Pancreas (tissue), 10 donors: ENCODE measurements at places on chromosomes 11 and 22.

DNA sequence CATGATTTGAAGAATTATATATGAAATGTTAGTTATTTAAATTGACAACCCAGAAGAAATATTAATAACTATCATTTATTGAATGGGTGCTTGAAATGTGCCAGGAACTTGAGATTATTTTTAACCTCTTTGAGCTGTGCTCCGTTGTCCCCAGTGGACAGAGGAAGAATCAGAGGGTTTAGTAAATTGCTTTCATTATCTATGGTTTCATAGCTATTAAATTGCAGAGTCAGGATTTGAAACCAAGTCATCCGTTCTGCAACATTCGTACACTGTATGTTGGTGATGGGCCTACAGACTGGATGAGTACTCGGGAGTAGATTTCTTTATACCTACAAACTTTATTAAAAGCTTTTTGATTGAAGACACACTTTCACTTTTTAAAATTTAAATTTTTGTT lies 4.9 kb downstream of the HSD17B12 start:
- peaks cover 4% of the 10 kb centered on the region for H3K4me1 ChIP-seq
- no peaks in the 10 kb centered on the region for H3K36me3 ChIP-seq
- DNase-seq: no peak
- no peak overlapping the region for H3K4me3 ChIP-seq

DNA sequence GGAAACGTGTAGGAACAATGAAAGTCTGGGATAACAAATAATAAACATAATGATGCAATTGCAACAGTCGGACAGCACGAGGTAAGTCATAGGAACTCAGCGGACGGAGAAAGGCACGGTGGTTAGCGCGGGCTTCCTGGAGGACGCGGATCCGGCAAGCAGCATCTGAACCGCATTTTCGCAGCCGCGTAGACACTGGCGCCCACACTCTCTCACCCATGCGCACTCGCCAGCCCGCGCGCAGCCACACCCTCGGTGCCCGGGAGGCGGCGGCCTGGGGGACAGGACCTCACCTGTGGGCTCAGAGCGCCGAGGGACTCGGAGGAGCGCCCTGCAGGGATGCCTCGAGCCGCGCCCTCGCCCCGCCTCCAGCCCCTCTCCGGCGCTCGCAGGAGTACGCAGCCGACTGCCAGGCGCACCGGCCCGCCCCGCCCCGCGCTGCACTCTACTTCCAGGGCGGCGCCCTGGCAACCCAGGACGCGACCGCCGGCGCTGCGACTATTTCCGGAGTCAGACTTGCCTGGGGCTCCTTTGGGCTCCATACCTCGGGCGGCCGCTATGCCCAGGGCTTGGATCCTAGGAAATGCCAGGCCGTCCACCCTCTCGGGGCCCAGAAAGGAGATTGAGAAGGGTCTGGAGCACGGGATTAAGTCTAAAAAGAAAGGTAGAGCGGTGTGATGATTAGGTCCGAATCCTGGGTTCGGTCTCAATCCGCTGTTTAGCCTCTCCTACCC lies at the start of gene TTLL1:
Gene TTLL1, minus strand, starts transcription at position 408 of the 734 bp plus-strand sequence. CDS start 13,805 bp downstream, outside the sequence.
- peaks cover 6% of the 10 kb centered on the region for H3K4me1 ChIP-seq
- no peaks in the 10 kb centered on the region for H3K36me3 ChIP-seq
- no peaks in the 10 kb centered on the region for H3K27me3 ChIP-seq
- H3K27ac ChIP-seq: no peak within 1 kb of the TSS
- H3K4me3 ChIP-seq: peak within 1 kb of the TSS; percentile 59
- peak; percentile 86 for DNase-seq

- no peaks in the 10 kb centered on the region for H3K4me1 ChIP-seq
- no peaks in the 10 kb centered on the region for H3K27me3 ChIP-seq
- DNase-seq: no peak
- no peak overlapping the region for H3K4me3 ChIP-seq
- H3K27ac ChIP-seq: no peak overlapping the region
Measured at GRCh38 chr22:35940166-35940565, 88.5 kb downstream of the RBFOX2 start.

DNA sequence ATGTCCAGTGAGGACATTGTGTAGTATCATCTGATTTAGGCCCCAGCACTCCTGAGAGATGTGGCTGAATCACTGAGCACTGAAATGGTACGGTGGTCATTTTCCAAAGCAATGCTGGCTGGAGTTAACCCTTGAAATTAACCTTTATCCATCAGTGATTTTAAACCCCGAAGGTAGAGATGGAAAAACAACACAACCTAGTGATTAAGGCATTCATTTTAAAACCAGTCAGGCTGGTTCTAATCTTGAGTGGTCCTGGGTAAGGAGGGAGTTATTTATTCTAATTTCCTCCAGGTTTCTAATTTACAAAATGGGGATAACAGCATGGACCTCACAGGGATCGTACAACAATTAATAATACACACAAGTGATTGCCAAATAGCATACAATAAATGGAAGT lies 6.6 kb upstream of the CSNK2A3 start:
- no peak for DNase-seq
- H3K4me3 ChIP-seq: no peak overlapping the region
- no peaks in the 10 kb centered on the region for H3K27me3 ChIP-seq
- H3K36me3 ChIP-seq: no peaks in the 10 kb centered on the region
- H3K4me1 ChIP-seq: no peaks in the 10 kb centered on the region

DNA sequence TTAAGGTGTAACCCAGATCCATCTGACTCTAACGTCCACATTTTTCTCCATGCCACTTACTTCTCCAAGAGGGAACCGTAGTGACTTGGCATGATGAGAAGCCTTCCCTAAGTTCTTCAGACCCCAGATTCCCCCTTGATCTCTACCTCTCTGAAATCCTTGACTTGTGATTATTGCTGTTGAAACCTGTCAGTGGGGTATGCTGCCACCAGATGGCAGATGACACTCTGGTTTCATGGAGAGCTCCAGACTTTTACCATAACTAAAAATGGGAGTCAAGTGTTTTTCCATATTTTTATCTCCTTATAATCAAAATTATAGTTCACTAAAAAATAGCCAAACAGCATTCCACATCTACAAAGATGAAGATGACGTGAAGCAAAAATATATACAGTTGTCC lies 504.2 kb downstream of the SOX6 start:
- no peak overlapping the region for H3K4me3 ChIP-seq
- no peak overlapping the region for H3K27ac ChIP-seq
- H3K4me1 ChIP-seq: no peaks in the 10 kb centered on the region
- no peaks in the 10 kb centered on the region for H3K27me3 ChIP-seq
- H3K36me3 ChIP-seq: no peaks in the 10 kb centered on the region
